Muscle of back (tissue), 13 donors: ENCODE measurements at places on chromosomes 12 and 14. TPM values are rescaled to one million over a fixed set of nuclear protein-coding genes. Genes with fewer than 3 reads are reported as not detected.

- no peak for DNase-seq
These were observed 13.3 kb downstream of the NDUFA12 start for GRCh38 chr12:94990222-94990621.

DNA sequence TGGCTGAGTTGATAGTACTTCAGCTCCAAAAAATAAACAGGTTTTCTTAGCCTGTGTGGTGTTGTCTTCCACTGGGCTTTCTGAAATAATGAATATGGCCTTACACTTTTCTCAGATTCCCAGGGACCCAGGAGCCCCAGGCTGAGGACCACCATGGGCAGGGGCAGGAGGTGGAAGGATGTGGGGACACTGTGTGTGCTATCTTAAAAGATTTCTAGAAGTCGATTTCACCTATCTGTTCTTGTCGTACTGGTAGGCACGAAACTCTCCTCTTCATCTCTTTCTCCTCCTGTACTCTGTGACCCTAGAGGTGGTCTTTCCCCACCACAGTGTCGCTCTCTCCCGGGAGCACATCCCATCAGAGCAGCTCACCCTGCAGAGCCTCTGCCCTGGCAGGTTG, 107.7 kb upstream of the FKBP4 start:
- DNase-seq, result no peak

DNA sequence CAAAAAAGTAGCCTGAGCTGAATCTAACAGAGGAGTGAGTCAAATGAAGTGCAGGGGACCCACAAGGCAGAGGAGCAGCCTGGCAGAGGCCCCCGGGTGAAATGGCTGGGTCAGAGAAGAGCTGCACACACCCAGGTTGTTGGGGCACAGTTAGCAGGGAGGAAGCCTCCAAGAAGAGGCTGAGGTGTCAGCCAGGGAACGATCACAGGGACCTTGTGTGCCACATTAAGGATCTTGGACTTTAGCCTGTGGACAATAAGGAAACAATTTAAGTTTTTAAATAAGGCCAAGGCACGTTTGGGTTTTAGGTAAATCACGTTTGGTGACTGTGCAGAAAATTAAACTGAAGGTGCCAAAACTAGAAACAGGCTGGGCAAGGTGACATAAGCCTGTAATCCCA, 35.1 kb downstream of the OR10P1 start:
- DNase-seq, result no peak

DNA sequence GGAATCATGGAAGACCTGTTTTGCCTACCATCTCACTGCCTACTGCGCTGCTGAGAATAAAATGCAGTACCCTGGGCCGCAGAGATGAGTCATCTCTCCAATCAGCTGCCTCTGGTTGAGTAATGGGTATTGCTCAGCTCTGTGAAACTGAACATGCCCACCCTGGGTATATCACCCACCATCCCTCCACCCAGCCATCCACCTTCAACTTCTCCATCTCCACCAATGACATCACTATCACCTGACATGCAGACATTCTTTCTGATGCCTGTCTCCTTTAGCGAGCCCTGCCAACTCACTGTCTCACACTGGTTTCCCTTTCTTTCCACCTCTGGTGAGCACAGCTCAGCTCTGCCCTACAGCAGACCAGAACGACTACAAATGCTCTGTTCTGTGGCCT, 33.6 kb downstream of the E2F7 start:
- DNase-seq, result no peak

DNA sequence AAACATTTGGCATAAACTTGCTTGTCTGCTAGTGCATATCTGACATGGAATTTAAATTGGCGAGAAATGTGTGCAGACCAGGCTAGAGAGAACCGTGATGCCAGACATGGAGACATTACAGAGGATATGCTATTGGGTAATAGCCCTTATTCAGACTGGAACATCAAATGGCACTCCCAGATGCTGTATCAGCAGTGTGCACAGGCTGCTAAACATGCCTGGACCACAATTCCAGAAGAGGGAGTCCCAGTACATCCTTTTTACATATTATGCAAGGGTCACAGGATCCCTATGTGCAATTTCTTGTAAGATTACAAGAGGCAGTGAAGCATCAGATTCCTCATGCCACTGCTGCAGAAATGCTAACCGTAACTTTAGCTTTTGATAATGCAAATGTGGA, 354.5 kb upstream of the FOXG1 start:
- no peak for DNase-seq

DNA sequence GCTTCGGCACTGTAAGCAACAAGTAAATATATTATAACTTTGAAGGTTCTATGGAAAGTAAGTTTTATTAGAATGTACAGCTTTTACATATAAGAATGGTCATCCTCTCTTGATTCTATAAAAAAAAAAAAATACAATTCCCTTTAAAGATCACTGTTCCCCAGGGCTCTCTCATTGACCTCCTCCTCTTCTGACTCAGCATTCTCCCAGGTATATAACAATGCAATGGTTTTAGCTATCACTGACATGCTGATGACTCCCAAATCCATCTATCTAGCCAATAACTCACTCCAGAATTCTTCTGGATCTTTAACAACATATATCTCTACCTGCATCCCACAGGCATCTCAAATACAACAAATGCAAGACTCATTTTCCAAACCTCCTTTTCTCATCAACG, 62.7 kb downstream of the EEA1 start:
- no peak for DNase-seq

DNA sequence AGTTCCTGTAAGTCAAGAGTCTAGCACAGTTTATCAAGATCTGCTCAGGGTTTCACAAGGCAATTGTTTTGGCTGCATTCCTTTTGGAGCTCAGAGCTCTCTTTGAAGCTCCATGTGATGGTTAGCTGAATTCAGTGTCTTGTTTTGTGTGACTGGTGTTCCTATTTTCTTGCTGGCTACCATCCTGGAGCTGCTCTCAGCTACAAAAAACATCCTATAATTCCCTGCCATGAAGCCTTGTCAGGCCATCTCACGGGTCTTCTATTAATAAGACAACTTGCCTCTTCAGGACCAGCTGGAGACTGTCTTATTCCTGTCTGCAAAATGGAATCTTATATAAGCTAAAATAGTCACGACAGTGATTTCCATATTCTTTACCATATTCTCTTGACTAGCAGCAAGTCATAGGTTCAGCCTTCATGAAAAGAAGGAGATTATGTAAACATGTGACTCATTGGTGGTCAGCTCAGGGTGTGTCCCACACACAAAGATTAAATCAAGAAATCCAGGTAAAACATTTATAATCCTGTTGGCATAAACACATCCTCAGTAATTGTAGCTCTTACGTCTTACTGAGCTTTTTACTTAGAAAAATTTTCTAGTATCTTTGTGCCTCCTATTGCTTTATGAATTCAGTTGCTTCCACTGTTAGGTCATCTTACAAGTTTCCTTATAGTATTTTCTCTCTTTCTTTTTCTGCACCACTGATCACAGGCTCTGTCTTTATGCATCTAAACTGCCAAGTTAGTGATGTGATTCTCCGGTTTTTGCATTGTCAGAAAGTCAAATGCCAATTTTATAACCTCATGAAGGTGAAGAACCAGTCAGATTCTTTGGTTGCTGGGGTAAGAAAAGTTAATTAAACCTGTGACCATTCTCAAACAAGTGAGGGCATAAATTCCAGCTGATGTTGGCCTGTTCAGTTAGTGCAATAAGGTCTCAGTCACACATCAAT, 378.5 kb upstream of the MGAT4C start:
- no peak for DNase-seq

- no peak for DNase-seq
These were observed 444.3 kb downstream of the NELL2 start for GRCh38 chr12:44431647-44432343.

DNA sequence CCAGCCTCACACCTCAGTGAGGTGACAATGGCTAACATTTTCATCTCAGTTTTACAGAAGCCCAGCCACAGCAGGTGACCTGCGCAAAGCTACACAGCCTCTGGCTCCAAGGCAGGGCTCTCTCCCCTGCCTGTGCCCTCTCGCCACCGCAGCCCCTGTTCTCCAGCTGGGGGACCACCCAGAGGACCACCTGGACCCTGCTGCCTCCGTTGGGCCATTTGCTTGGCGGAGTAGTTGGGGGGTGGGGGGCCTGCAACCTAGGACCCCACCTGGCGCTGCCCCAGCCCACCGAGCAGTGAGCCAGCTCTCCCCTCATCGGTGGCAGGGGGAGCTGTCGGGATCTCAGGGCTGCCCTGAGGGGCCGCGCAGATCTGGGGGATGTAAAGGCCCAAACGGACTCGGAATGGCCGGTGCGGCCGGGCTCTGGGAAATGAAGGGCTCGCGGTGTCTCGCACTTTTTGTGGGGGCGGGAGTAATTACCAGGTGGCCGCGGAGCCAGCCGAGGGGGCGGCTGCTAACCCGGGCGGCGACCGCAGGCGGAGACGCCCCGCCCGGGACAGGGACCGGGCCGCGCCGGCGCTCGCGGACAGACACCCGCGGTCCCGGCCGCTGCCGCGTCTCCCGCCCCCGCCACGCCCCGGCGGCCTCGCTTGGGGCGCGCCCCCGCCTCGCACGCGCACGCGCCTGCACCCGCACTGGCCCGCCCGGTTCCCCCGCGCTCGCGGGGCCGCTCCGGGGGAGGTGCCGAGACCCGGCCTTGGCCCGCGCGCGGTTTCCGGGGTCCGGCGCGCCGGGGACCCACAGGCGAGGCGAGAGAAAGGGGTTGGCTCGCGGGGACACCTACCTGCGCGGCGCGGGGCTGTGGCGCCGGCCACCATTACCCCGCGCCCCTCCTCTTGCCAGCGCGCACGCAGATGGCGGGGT, 8.6 kb upstream of the GPR68 start:
- DNase-seq, result peak; percentile 42

DNA sequence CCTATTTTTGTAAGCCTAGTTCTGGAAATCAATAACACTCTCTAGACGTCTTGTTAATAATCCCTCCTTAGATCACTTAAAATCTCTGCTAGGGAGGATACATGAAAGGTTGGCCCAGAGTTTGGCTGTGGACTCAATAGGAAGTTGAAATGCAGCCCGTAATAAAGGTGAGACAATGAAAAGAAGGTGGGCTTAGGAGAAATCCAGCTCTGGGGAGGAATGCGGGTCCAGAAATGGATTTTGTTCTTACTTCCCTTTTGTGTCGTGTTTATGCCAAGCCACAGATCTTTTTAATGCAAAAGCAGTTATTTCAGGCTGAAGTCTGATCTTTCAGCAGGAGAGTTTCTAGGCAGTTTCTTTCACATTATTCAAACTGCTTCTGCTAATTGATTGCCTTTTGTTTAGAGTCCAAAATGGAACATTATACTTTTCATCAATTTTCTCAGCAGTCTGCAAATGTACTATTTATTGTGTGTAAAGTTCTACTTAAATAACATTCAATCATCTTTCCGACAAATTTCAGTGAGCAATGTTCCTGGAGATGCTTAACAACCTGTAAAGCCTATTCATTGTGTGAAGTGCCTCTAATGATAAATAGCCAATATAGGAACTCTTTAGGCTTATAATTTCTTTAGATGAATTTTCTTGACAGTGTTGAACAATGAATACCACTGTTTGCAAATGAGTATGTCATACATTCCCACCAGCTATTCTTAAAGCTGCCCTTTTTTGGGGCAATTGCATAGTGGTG, 252.9 kb upstream of the KRR1 start:
- DNase-seq, result no peak

GRCh38 chr12:69686731-69687130, 12.4 kb downstream of the BEST3 start:
- DNase-seq, result no peak

DNA sequence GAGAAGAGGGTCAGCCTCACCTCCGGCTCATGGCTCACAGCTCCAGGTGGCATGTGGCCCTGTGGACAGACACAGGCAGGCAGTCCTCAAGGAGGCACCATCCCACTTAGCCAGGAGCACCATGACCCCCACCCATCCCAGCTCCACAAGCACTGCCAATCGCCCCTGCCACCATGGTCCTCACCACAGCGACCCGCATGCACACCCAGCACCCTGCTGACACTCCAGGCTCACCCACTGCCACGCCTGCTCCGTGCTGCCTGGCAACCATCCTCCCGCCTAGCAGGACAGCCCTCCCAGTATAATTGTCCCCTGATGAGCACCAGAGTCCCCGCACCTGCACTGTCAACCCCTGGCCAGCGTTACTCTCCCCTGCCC, 50.9 kb downstream of the TRPV4 start:
- DNase-seq, result no peak

NAB2 gene
- 36.1 TPM for polyA plus RNA-seq

AMDHD1 gene
- polyA plus RNA-seq, result 0.16 TPM

ATP2B1 gene
- polyA plus RNA-seq, result 114 TPM

RNASE4 gene
- polyA plus RNA-seq, result 3.4 TPM

CCDC196 gene
- polyA plus RNA-seq, result not detected

KNTC1 gene
- 24.9 TPM for polyA plus RNA-seq
